ENCODE measurements at places on chromosomes 6 and 20. TPM values are rescaled to one million over a fixed set of nuclear protein-coding genes. Genes with fewer than 3 reads are reported as not detected.

Gene MRPS18B
- total RNA-seq, result 69.8 TPM

Gene CALHM6
- not detected for total RNA-seq

Gene HECA
- 1.1 TPM for total RNA-seq

Gene SSTR4
- total RNA-seq, result 0.12 TPM

Gene B4GALT5
- total RNA-seq, result 59.5 TPM

Gene TINAG
- total RNA-seq, result not detected

Gene METTL24
- total RNA-seq, result not detected

Gene PRKN
- total RNA-seq, result 0.16 TPM

Gene OVOL2
- total RNA-seq, result 0.19 TPM

Gene CDC40
- 8.3 TPM for total RNA-seq

Gene LY6G6D
- not detected for total RNA-seq

Gene OR2B6
- total RNA-seq, result 0.14 TPM

Gene C2
- 0.23 TPM for total RNA-seq

Gene OOEP
- not detected for total RNA-seq

Gene RAET1L
- 0.44 TPM for total RNA-seq

Gene TTBK1
- 0.07 TPM for total RNA-seq

Gene BTN1A1
- total RNA-seq, result not detected

Gene GINM1
- total RNA-seq, result 30.5 TPM

Gene NKX2-2
- total RNA-seq, result not detected

Gene DZANK1
- total RNA-seq, result 3.0 TPM

Gene SMLR1
- not detected for total RNA-seq

Gene SIRPD
- total RNA-seq, result not detected

Gene CST1
- total RNA-seq, result 0.44 TPM

Gene DLL1
- 0.45 TPM for total RNA-seq

Gene TFAP2A
- total RNA-seq, result 11.9 TPM

Gene BCAS1
- 0.37 TPM for total RNA-seq

Gene DPPA5
- not detected for total RNA-seq

Gene THBD
- 49.5 TPM for total RNA-seq

Gene MROH8
- 1.7 TPM for total RNA-seq

Gene ISM1
- 0.26 TPM for total RNA-seq

Gene FAM217A
- not detected for total RNA-seq

Gene CLDN20
- not detected for total RNA-seq
